ENCODE measurements at places on chromosomes 6 and 20.

- no peak for DNase-seq
Measured at GRCh38 chr20:38927902-38928578, 1.8 kb downstream of the FAM83D start.

DNA sequence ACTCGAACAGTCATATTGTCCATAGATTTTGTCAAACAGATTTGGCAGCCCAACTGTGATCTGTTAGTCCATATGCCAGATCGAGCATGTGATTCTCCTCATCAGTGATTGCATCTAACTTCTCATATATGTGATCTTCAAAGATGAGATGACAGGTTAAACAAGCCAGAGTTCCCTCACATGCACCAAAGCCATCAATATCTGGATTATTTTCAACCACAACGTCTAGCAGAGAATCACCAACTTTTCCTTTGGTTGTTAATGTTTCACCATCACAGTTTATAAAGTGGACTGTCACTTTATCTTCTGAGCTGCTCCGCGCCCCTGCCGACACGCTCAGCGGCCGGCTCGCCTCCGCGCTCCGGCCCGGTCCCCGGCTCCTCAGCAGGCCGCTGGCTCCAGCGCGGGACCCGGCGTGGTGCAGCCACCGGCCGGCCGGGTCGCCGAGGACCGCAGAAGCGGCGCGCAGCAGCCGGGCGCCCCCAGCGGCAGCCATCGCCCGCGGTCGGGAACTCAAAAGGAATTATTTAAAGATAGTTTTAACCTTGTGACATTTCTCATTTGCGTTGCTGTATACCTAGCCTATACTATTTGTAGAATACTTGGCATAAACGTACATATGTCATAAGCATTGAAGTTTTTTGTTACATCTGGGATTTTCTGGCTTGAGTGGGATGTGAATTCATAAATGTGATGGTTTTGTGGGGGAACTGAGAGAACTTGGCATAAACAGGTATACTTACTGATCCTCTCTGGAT, 40.1 kb upstream of the DYNLRB1 start:
- DNase-seq: no peak

- no peak for DNase-seq
Measured at GRCh38 chr20:59078231-59078630, 35.6 kb upstream of the PRELID3B start.

- DNase-seq: peak; percentile 75
Measured at GRCh38 chr6:13873288-13874190, 51.2 kb upstream of the RNF182 start.

- DNase-seq: no peak
Measured at GRCh38 chr6:103113416-103113815, 1719.9 kb downstream of the GRIK2 start.

- DNase-seq: no peak
Measured at GRCh38 chr20:59780494-59781185, 152.8 kb downstream of the SYCP2 start.

GRCh38 chr20:31862506-31862905, 7.8 kb downstream of the DUSP15 start:
- no peak for DNase-seq

DNA sequence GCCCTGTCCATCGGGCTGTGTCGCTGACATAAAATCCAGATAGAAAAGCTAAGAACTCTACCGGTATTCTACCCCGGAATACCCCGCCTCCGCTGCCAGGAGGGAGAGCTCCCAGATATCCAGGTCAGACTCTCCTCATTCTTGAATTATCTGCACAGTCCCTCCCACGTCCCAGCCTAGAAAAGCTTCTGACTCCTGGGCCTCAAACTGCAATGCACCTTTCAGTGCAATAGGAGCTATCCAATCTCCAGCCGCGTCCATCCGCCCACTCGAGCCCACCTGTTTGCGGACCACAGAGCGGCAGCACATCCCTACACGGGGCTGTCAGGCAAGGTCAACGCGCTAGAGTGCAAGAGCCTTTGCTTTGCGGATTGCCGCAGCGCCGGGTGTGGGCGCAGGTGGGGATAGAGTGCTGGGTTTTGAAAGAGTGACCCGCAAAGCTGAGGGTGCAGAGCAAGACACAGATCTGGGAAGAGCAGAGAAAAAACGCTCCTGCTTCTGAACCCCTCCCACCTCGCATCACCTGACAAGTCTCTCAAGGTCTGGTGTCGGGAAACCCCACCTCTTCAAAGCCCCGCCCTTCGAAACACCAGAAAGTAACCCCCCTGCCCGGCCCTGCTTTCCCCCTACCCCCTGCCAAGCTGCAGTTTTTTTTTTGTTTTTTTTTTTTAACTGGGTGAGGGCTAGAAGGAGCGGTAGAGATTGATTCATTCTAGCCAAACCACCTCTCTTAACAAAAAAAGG, 1.3 kb downstream of the TAPBP start:
- peak; percentile 81 for DNase-seq

GRCh38 chr6:127119102-127120022, 891 bp downstream of the RSPO3 start:
- no peak for DNase-seq

DNA sequence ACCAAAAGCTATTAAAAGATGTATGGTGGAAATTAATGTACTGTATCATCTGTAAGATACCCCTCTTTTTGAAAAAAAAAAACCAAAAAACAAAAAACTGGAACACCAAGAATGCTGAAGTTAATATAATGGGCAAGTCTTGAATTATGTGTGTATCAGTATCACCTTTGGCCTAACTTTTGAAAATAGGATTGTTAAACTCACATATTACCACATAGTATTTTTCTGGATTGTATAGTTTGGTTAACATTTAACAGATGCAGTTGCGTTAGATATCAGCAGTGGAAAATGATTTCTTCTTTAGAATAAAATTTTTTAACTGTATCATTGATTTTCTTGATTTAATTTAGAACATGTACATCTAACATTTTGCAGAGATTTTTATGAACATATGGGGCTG, 118.5 kb downstream of the LRRC1 start:
- no peak for DNase-seq

DNA sequence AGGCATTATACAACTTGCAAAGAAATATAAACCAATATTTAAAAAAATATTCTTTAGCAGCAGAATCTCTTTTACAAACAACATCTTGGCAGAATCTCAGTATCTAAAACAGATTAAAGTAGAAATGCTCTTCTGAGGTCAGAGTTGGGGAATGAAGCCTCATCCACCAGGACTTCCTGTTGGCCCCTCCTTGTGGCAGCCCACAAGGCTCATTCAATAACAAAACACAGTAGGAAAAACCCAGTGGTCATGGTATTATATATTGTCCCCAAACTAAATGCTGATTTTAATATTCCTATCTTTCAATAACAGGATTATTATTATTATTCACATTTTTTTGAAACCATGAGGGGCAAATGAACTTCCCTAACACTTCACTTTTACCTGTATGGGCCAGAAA, 368.6 kb downstream of the BTBD9 start:
- DNase-seq: no peak

DNA sequence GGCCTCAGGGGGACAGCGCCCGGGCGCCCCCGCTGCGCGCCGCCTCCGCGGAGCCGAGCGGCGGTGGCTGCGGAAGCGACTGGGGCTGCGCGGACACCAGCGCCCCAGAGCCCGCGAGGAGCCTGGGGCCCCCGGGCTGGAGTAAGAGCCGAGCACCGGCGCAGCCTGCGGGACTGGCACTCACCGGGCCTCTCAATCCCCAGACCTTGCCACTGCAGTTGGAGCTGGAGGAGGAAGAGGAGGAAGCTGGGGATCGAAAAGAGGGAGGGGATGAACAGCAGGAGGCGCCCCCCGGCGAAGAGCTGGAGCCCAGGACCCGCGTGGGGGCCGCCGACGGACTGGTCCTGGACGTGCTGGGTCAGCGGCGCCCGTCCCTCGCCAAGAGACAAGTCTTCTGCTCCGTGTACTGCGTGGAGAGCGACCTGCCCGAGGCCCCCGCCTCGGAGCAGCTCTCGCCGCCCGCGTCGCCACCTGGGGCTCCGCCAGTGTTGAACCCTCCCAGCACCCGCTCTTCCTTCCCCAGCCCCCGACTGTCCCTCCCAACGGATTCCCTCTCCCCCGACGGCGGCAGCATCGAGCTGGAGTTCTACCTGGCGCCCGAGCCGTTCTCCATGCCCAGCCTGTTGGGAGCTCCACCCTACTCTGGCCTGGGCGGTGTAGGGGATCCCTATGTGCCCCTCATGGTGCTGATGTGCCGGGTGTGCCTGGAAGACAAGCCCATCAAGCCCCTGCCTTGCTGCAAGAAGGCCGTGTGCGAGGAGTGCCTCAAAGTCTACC, 590 bp downstream of the RNF217 start:
- no peak for DNase-seq

- no peak for DNase-seq
Measured at GRCh38 chr6:167738386-167738785, 88.3 kb upstream of the AFDN start.

GRCh38 chr6:151073701-151074100, 166.1 kb upstream of the AKAP12 start:
- no peak for DNase-seq

GRCh38 chr6:86153521-86153920, 510.8 kb upstream of the SYNCRIP start:
- DNase-seq: no peak

DNA sequence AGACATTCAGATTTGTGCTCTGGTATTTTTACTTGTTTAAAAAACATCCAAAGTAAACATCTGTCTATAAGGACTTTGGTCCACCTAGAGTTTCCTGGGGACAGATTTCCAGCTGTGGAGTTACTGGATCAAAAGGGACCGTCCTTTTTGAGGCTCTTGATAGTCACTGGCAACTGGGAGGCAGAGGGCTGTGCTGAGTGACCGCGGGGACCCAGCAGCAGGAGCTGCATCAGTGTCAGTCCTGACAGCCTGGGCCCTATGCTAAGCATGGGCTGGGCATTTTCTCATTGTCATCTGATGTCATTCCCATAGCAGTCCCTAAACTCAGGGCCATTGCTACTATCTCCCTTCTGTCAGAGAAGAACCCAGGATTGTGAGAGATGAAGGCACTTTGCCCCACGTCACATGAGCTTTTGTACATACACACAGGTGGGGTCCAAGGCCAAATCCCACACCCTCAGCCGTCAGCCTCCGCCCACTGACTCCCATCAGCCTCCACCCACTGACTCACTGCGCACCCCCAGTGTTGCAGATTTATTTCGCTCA, 293.8 kb downstream of the TAF4 start:
- DNase-seq: no peak

GRCh38 chr20:25487306-25487705, 79.8 kb downstream of the GINS1 start:
- no peak for DNase-seq

GRCh38 chr20:20497242-20497978, 129.5 kb downstream of the INSM1 start:
- no peak for DNase-seq

DNA sequence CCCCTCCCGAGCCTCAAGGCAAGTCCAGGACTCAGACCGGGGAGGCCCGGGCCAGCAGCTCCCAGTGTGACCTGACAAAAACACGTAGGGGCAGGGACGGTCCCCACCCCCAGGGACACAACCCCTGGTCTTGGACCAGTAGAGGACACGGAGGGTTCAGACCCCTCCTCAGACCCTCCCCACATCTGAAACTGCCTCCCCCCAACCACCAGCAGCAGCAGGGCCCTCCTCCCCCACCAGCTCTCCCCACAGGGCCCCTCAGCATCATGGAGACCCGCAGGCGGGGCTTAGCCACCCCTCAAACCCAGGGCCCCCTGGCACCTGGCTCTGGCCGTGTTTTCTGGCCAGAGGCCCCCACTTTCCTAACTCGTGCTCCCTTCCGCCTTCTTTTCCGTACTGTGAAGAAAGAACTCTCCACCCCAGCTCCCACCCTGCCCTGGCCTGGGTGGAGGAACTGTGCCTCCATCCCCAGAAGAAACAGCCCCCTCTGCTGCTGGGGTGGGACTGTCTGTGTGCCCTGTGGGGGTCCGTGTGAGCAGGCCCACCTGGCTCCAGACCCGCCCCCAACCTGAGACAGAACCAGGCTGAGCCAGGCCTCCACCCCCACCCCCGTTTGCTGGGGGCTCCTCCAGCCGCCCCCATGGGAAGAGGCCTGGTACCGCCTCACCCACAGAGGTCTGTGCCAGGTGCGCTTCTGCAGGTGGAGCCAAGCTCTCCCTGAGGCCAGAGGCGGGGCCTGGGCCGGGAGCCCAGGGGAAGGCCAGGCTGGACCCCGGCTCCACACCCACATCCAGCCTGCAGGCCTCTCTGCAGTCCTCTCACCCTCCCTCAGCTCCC, 39.0 kb upstream of the MDFI start:
- no peak for DNase-seq

GRCh38 chr6:118372413-118372812, 175.7 kb upstream of the PLN start:
- DNase-seq: no peak

DNA sequence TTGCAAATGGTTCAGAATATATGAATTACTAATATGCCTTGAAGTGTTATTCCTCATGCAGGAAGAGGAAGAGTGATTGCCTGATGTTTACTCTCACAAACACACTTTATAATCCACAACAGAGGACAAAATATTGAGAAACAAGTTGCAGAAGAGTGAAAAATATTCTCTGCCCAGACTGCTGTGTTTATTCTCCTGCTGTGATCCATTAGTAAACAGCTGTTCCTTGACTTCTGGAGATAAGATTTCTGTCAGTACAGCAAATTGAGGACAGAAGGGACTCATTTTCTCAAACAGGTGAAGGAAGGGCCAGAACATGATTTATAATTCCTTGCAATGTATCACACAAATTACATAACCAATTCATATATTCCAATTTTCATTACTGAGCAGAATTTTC, 148.0 kb downstream of the EPM2A start:
- DNase-seq: no peak

DNA sequence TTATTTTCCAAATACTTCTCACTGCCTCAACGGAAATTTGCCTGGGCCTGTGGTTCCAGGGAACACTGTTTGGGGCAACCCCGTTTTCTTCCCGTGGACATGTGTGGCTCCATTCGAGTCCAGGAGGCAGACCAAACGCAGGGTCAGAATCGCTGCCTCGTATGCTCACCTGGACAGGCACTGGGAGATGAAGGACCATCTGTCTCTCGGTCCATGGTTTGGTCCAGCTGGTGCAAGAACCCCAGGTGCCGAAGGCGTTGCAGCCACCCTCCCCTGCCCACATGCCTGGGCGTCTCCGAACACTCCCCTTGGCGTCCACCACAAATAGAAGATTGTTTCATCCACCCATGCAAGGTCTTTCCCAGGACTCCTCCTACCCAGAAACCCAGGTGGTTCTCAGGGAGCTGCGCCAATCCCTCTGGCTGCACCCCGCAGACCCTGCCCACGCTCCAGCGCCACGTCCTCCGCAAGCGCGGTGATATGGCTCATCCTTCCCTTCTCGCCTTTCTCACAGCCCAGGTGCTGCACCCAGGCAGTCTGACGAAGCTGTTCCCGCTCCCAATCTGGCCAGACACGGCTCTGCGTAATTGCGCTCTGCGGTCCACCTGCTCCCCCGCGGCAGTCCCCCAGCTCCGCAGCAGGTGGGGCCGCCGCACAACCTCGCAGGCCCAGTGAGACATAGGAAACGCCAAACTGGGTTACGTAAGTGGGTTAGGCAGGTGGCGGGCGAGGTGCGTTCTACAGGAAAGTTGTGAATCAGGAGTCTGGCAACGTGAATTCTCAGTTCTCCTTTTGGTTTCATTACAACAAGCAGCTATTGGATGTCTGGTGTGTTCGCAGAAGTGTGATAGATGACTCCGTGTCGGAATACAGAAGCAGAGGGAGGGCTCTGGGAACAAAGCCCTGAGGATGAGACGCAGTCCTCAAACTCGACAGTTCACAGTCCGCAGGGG, 146.2 kb upstream of the ECI2 start:
- no peak for DNase-seq
